ENCODE measurements at places on chromosomes 3 and 15. TPM values are rescaled to one million over a fixed set of nuclear protein-coding genes. Genes with fewer than 3 reads are reported as not detected.

GRCh38 chr15:71044006-71044405 lies 71.3 kb upstream of the THSD4 start:
- DNase-seq: no peak

DNA sequence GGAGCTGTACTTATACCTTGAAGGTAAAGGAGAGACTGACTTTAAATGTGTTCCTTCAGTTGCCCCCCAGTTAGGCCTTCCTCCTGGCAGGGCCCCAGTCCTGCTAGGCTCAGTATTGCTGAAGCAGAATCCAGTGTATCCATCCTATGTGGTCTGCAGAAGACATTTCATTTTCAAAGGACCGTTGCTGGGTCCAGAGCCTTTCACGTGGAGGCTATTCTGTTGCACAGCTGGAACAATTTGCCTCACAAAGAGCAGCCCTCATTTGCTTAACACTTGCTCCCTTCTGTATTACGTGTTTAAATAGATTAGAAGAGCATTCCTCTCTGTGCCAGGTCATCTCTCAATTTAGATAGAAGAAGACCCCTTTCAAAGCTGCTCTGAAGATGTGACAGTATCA lies 78.9 kb upstream of the CFAP20DC start:
- DNase-seq: no peak

DNA sequence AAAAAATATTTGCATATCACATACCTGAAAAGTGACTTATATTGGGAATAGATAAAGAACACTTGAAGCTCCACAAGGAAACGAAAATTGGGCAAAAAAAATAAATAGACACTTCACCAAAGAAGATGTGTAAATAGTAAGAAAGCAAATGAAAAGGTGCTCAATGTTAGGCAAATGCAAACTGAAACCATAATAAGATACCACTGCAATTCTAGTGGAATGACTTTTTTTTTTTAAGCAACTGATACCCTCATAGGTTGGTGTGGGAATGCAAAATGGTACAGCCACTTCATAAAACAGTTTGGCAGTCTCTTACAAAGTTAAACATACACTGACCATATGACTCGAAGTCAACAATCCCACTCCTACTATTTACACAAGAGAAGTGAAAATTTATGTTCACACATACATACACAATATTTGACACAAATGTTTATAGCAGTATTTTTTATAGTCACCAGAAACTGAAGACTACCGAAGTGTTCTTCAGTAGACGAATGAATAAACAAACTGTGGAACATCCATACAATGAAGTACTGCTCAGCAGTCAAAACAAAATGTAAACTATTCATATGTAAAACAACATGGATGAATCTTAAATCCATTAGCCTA lies 176.3 kb downstream of the ZMAT3 start:
- no peak for DNase-seq

DNA sequence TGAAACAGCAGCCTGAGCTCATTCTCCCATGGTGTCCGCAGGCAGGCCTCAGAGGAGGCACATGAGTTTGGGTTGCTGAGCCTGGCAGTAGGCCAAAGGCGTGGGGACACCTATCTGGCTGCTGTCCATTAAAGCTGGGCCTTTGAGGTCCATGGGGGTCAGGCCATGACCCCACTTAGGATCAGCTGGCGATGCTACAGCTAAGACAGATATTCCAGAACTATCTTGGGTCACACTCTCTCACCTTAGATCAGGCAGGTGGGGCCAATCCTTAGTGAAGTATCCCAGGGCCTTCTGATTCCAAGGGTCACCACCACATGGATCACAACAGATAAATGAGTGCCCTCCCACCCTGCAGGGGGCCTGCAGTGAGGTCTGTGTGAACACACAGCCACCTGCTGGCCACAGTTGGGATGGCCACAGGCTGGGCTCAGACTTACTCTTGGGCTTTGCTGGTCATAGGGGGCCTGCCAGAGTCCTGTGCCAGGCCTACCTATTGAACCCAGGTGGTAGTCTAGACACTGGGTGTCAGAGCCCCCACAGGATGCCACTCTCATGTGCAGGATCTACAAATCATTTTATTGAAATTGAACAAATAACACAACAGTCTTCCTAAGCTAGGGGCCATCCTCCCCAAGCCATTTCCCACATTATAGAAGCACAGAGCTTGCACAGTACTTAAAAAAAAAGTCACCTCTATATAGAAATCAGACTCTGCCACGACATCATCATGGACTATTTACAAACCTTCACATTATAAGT lies 2.0 kb upstream of the HYAL2 start:
- DNase-seq: no peak

- DNase-seq: no peak
These were observed 79.8 kb downstream of the TGFBR2 start for GRCh38 chr3:30686176-30686575.

GRCh38 chr3:171417813-171418212 lies 42.4 kb downstream of the TNIK start:
- no peak for DNase-seq

DNA sequence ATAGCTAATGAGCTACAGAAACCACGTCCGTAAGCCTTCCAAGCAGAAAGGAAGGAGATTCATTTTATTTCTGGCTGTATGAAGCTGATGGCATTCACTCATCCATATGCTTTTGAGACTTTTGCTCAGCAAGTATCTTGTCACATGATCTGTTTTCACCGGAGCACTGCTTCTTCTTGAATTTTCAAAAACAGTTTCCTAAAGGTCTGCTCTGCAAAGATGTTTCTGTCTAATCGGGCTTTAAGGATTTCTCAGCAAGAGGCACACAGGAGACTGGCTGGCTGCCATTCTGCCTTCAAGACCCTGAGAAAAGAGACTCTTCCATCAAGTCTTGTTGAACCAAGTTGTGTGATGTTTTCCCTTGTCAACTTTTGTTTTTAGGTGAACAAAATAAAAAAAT lies 289.6 kb upstream of the LYSMD4 start:
- no peak for DNase-seq

- DNase-seq: no peak
These were observed 25.0 kb upstream of the ATP1B3 start for GRCh38 chr3:141851411-141851810.

The SERPINI2 gene
- not detected for total RNA-seq

Measured in Panc1 (cell line).